Sigmoid colon (tissue), 7 donors: ENCODE measurements at places on chromosomes 5 and 9. TPM values are rescaled to one million over a fixed set of nuclear protein-coding genes. Genes with fewer than 3 reads are reported as not detected.
A peak's percentile ranks its signal among the peaks of the same experiment; 100 is the strongest.

GRCh38 chr5:143446535-143447226 is 43.2 kb upstream of the NR3C1 start:
- no peaks in the 10 kb centered on the region for H3K27me3 ChIP-seq
- no peaks in the 10 kb centered on the region for H3K4me1 ChIP-seq
- H3K27ac ChIP-seq = no peak overlapping the region
- H3K4me3 ChIP-seq = no peak overlapping the region

DNA sequence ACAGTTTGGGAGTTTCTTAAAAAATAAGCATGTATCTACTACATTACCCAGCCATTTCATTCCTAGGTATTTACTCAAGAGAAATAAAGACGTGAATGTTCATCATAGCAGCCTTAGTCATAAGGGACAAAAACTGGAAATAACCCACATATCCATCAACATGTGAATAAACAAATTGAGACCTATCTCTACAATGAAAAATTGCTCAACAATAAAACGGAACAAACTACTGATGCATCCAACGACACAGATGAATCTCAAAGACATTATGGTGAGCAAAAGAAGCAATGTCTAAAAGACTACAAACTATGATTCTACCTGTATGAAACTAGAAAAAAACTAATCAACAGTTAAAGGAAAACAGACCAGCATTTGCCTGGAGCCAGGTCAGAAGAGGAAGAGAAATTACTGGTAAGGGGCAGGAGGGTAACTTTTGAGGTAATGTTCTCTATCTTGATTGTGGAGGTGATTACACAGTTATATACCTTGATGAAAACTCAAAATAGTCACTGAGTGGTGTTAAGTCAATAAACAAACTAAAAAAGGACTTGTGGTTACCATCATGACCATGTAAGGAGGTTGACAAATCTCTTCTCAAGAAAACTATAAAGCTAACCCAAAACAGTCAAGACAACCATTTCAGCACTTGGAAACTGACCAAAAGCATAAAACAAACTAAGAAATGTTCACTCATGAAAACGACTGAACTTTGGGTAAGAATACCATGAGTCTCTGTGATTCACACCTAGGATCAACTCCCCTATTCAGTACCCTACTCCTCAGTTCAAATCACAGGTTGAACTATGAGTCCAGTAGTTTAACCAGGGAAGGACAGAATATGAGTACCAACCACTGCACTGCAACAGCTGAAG is 10.4 kb downstream of the UIMC1 start:
- no peaks in the 10 kb centered on the region for H3K4me1 ChIP-seq
- no peaks in the 10 kb centered on the region for H3K27me3 ChIP-seq
- no peak overlapping the region for H3K4me3 ChIP-seq
- H3K36me3 ChIP-seq = no peaks in the 10 kb centered on the region
- peak overlapping the region; percentile 7 for H3K27ac ChIP-seq

DNA sequence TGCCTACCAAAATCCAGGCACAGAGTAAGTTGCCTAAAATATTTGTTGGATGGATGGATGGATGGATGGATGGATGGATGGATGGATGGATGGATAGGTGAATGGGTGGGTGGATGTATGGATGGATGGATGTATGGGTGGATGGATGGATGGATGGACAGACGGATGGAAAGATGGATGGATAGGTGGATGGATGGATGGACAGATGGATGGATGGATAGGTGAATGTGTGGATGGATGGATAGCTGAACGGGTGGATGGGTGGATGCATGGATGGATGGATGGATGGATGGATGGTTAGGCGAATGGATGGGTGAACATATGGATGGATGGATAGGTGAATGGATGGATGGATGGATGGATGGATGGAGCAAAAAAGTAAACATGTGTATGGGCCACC is 131.9 kb downstream of the GABBR2 start:
- no peaks in the 10 kb centered on the region for H3K27me3 ChIP-seq
- H3K4me1 ChIP-seq = no peaks in the 10 kb centered on the region
- no peaks in the 10 kb centered on the region for H3K36me3 ChIP-seq
- H3K4me3 ChIP-seq = no peak overlapping the region

DNA sequence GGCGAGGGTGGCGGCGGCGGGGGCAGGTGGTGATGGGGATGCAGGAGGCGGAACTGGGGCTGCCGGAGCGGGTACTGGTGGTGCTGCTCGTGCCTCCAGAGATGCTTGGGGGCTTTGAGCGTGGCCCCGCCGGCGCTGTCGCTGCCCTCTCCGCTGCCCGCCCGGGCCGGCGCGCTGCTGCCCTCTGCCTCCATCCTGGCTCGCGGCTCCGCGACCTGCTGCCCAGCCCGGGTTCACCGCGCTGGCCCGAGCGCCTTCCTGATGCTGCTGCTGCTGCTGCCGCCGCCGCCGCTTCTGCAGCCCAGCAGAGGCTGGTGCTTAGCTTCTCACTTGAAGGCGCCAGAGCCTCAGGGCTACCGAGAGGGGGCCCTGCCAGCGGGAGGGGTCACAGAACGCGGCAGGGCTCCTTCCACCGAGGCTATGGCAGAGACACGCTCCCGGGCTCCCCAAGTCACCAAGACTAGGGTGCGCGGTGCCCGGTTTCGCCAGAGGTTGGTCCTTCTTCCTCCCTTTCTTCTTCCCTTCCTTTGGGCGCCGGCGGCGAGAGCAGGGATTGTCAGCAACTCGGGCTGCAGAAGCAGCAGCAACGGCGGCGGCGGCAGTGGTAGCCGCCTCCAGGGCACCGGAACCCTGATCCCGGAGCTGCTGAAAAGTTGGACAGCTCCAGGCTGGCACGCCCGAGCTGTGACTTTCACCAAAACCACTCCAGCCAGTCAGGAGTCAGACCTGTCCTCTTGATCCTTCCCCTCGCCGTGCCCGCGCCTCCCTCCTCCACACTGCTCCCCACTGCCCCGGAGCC is at the start of gene PDE4D:
TSS of gene PDE4D (minus strand) at position 298 of the 799 bp plus-strand sequence.
- peaks cover 19% of the 10 kb centered on the region for H3K27me3 ChIP-seq
- H3K36me3 ChIP-seq = no peaks in the 10 kb centered on the region

DNA sequence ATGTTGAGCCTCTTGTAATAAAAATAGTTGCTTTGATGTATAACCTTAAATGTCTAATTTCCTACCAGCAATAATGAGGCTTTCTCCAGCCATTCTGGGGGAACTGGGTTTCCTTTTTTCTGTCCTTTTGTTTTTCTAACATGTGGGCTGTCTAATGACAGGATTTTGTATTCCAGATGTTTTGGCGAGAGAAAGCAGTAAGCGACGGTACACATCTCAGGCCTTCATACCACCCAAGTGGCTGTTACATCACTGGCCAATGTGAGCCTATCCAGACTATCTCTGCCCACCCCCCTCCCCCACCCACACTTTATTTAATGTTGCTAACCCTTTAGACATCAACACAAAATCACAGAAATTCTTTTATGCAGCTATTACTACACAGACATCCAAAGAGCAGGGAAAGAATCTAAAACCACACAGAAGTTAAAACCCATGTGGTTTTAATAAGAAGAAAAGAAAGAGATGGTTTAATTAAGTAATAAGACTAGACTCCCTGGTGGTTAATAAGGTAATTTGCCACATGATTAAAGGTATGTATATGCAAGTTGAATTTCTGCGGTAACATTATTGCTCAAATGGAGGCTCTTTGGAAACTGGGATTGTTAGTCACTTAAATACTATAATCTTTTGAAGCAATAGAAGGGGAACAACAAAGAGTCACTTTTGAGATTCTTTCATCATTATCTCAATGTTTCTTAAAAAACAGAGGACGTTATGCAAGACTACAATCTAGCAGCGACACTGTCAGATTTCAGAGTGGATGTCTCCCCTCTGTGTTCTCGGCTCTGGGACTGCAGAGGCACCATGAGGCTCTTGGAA is 365.1 kb downstream of the ENC1 start:
- no peaks in the 10 kb centered on the region for H3K27me3 ChIP-seq
- H3K4me3 ChIP-seq = no peak overlapping the region
- no peak overlapping the region for H3K27ac ChIP-seq
- no peak for DNase-seq
- H3K4me1 ChIP-seq = no peaks in the 10 kb centered on the region
- no peaks in the 10 kb centered on the region for H3K36me3 ChIP-seq

- H3K4me1 ChIP-seq = peaks cover 75% of the 10 kb centered on the region
- H3K36me3 ChIP-seq = no peaks in the 10 kb centered on the region
- peak overlapping the region; percentile 7 for H3K27ac ChIP-seq
- DNase-seq = no peak
- H3K4me3 ChIP-seq = no peak overlapping the region
- no peaks in the 10 kb centered on the region for H3K27me3 ChIP-seq
These were observed 75.3 kb upstream of the GGTA1 start for GRCh38 chr9:121574774-121575519.

GRCh38 chr5:172648013-172648381 is 6.9 kb downstream of the NEURL1B start:
- DNase-seq = no peak
- no peak overlapping the region for H3K4me3 ChIP-seq
- no peaks in the 10 kb centered on the region for H3K36me3 ChIP-seq
- H3K27me3 ChIP-seq = no peaks in the 10 kb centered on the region

DNA sequence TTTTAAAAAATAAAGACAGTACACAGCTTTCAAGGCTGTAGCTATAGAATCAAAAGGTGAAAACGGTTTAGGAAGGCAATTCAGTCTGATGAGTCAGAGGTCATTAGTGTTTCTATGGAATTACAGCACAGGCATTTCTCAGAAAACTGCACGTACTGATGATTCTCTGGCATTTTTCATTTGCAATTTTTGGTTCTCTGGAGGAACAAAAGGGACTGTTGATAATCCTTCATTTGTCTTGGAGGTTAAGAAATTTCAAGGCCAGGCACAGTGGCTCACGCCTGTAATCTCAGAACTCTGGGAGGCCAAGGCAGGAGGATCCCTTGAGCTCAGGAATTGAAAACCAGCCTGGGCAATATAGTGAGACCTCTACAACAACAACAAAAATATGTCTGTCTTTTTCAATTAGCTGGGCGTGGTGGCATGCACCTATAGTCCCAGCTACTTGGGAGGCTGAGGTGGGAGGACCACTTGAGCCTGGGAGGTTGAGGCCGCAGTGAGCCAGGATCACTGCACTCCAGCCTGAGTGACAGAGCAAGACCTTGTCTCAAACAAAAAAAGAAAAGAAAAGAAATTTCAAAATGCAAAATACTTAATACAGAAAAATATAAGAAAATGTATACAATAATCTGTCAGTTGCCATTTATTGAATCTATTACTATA is 27.3 kb downstream of the NR6A1 start:
- H3K4me3 ChIP-seq = no peak overlapping the region
- H3K4me1 ChIP-seq = no peaks in the 10 kb centered on the region
- DNase-seq = no peak
- H3K36me3 ChIP-seq = no peaks in the 10 kb centered on the region

DNA sequence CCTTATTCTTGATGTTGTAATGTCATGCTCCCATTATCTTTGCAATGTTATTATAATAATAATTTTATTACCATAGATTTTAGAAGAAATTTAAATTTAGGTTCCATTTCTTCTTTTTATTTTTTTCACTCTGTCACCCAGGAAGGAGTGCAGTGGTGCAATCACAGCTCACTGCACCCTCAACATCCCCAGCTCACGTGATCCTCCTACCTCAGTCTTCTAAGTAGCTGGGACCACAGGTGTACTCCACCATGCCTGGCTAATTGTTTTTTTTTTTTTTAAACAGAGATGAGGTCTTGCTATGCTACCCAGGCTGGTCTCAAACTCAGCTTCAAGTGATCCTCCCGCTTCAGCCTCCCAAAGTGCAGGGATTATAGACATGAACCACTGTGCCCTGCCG is 11.9 kb downstream of the ZFR start:
- H3K4me1 ChIP-seq = peaks cover 28% of the 10 kb centered on the region
- H3K27me3 ChIP-seq = no peaks in the 10 kb centered on the region
- H3K36me3 ChIP-seq = no peaks in the 10 kb centered on the region
- H3K27ac ChIP-seq = no peak overlapping the region
- DNase-seq = no peak
- no peak overlapping the region for H3K4me3 ChIP-seq

DNA sequence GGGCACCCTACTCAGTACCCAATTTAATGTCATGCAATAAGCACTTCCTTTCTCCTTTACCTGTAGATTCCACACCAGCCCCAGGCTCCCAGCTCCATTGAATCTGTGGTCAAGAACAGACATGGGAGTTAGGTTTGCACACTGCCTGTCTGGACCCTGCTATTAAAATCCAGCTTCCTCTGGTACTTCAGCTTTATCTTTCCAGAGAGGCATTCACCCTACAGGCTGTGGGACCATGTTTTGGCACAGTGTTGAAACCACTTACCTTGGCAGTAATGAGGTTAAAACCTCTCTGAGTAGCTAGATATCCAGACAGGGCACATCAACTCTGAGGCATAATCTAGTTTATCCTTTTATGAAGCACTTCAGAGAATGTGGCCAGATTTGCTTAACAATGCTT is 191.5 kb upstream of the PCSK5 start:
- no peak overlapping the region for H3K27ac ChIP-seq
- H3K4me1 ChIP-seq = no peaks in the 10 kb centered on the region
- H3K27me3 ChIP-seq = no peaks in the 10 kb centered on the region

DNA sequence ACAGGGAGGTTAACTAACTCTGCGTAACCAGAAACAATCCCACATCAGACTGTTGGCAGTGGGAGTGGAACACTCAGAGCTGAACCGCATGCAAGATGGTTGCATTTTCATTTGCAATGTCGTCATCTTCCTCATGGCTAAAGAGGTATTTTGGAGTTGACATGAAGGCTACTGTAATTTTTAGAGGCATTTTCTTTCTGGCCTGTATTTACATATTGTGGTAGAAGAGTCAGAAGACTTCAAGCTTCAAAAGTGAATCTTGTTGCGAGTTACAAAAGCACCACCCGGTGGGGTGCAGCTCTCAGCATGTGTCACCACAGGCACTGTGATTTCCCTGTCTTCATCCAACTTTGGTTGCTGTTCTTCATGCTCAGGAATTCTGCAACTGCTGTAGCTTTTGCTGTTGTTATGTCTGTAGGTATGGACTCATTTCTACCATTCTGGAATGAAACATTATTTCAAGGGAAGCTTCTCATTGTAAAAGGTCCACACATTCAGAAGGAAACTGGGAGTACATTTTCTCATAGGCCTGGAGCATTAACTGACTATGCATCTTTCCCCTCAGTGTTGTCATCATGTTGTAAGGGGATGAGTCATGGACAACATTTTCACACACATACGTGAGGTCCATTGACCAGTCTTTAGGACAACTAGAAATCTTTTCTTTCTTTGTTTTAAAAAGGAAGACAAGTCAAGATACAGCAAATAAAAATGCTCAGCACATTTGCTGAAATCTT is 35.4 kb upstream of the GDNF start:
- no peaks in the 10 kb centered on the region for H3K36me3 ChIP-seq
- no peak overlapping the region for H3K4me3 ChIP-seq
- H3K27ac ChIP-seq = no peak overlapping the region
- no peaks in the 10 kb centered on the region for H3K27me3 ChIP-seq

FCHO2 gene
- polyA plus RNA-seq = 9.5 TPM

LCN9 gene
- polyA plus RNA-seq = not detected

NPR3 gene
- polyA plus RNA-seq = 1.2 TPM

RGS7BP gene
- not detected for polyA plus RNA-seq

CCL19 gene
- 1.8 TPM for polyA plus RNA-seq

FAM174A gene
- 10.9 TPM for polyA plus RNA-seq

ESM1 gene
- polyA plus RNA-seq = not detected

NOTCH1 gene
- 30.8 TPM for polyA plus RNA-seq
